ENCODE measurements at places on chromosomes 5 and 9. TPM values are rescaled to one million over a fixed set of nuclear protein-coding genes. Genes with fewer than 3 reads are reported as not detected.

The HRCT1 gene
- total RNA-seq: 7.8 TPM

The OSTF1 gene
- 30.8 TPM for total RNA-seq

The C9orf153 gene
- not detected for total RNA-seq

The SHC3 gene
- 0.64 TPM for total RNA-seq

The PHYHD1 gene
- total RNA-seq: 3.4 TPM

The NHP2 gene
- total RNA-seq: 74.1 TPM

The GPR151 gene
- not detected for total RNA-seq

The C5orf58 gene
- not detected for total RNA-seq

The GARIN3 gene
- total RNA-seq: not detected

The RLN1 gene
- not detected for total RNA-seq

The TICAM2 gene
- total RNA-seq: 4.0 TPM

The SLC22A4 gene
- total RNA-seq: 5.4 TPM

The SPATA31D3 gene
- not detected for total RNA-seq
